Renal cortical epithelial cell (primary cell): ENCODE measurements at places on chromosomes 6 and 20. TPM values are rescaled to one million over a fixed set of nuclear protein-coding genes. Genes with fewer than 3 reads are reported as not detected.

- DNase-seq, result no peak
Observed at GRCh38 chr6:169164451-169164850, 89.2 kb downstream of the THBS2 start.

Gene ABHD16B
- not detected in 2 replicates for total RNA-seq

Gene SOBP
- total RNA-seq, result 0.35 and 0.70 TPM in 2 replicates

- DNase-seq, result no peak
Observed at GRCh38 chr6:55875400-55875799, at the start of gene BMP5. BMP5 (minus strand) TSS chr6:55875590; CDS start chr6:55874865, 725 bp downstream.

- DNase-seq, result no peak
Observed at GRCh38 chr6:4446982-4447381, 311.6 kb upstream of the ECI2 start.

- no peak for DNase-seq
Observed at GRCh38 chr6:150915131-150915879, 49.8 kb downstream of the MTHFD1L start.

Gene MCCD1
- 0.15 TPM in 1 of 2 replicates, not detected in the other for total RNA-seq

DNA sequence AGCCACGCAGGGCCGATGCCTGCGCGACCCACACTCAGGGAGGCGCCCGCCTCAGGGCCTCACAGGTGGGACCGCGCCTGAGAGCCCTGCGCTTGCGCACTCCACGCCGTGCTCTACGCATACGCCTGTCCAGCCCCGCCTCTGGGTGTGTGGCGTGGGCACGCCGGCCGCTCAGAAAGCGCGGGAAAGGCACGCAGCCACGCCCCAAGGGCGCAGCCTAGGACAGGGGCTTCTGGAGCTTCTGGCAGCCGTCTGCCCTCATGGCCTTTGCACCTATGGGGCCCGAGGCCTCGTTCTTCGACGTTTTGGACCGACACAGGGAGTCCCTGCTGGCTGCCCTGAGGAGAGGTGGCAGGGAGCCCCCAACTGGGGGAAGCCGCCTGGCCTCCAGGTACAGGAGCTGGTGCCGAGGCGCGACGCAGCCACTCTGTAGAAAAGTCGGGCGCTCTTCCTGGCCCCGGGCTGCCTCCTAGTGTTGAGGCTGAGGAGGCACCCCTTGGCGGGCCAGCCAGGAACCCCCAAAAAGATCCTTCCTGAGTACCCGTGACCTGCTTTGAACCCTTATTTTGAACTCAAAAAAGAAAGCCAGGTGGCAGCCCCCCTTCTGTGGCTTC is at the start of gene SPO11:
SPO11 (plus strand) TSS at position 196 of the 614 bp plus-strand sequence; CDS start at position 261, 65 bp downstream.
- DNase-seq, result no peak

DNA sequence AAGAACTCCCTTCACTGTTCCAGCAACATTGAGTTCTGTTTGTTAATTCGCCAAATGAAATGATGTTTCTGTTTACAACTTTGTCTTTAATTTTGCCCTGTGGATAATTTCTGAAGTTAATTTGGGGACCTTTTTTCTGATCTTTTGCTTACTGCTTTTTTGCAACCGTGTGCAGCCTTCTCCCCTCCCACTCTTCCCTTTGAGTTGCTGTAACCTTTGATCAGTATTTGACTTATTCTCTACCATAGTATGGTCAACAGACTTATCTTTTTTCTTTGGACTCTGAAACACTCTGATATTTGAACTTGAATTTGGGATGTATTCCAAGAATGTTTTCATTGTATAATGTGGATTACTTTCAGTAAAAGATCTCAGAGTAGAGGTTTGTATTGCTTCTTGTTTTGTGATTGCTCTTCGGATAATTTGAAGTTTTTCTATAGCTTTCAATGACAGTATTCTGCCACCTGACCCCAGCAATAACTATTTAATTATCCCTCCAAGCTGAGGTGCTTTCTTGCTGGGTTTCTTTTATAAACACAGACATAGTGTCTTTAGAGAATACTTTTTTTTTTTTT is 46.2 kb downstream of the LRRN4 start:
- DNase-seq, result peak; percentile 12
